ENCODE measurements at places on chromosomes 16 and 17.

DNA sequence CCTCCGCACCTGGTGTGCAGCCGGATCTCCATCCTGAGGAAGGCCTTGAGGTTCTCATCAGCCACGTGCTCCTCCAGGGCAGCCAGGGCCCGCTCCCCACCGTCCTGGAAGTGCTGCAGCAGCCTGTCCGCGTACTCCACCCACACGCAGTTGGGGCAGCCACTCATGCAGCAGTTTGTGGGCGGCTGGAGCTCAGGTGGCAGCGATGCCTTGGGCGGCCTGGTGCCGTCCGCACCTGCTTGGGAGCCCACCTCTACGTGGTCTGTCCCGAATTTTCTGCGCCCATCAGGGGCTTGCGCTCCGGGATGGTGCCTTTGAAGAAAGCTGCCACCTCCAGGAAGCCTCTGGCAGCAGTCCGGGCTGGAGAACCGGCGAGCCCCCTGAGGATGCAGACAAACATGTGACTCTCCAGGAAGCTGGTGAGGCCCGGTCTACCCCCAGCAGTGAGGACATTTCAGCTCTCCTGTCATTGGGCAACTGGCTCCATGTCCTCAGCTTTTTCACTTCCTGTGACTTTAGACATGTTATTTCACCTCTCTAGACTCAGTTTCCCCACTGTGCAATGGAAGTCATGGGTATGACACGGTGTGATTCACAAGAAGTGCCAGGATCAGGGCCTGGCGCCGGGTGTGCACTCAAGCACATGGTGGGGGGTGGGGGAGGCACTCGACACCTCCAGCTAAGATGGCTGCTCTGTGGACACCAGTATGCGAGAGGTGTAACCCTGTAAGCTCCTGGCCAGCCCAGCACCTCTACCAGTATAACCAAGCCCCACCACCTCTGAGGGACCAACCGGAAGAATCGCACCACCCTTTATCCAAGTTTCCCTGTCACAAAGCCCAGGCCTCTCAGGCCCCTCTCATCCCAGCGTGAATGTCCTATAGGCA is 957 bp downstream of the OXLD1 start:
- H3K27me3 ChIP-seq: no peaks in the 10 kb centered on the region
- peak overlapping the region; percentile 89 for H3K4me3 ChIP-seq
- no peak overlapping the region for H3K27ac ChIP-seq

- peaks cover 81% of the 10 kb centered on the region for H3K27me3 ChIP-seq
- H3K27ac ChIP-seq: no peak overlapping the region
- no peaks in the 10 kb centered on the region for H3K4me1 ChIP-seq
- H3K36me3 ChIP-seq: no peaks in the 10 kb centered on the region
- H3K4me3 ChIP-seq: no peak overlapping the region
Measured at GRCh38 chr17:49955157-49955556, 13.8 kb upstream of the DLX4 start.

DNA sequence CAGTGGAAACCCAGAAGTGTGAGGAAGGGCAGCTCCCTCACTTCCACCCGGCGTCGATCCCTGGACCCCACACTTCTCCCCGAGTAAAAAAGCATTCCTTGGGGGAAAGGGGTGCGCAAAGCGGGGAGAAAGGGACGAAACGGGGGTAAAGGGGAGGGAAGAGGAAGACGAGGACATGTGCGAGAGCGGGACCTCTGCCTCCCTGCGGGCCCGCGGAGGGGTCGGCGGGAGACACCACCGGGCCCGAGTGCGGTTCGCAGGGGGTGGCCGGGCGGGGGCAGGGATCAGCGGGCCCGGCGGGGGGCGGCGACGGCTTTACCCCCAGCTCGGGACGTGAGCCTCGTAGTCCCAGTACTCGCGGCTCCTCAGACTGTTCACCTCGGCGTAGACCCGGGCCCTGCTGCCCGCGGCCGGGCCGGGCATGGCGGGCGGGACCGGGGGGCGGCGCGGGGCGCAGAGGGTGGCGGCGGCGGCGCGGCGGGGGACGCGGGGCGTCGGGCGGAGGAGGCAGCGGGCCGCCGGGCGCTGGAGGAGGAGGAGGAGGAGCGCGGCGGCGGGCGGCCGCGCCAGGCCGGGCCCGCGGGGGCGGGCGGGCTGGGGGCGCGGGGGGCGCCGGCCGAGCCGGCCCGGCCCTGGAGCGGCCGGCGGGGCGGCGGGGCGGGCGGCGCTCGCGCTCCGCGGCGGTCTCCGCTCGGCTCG is 443 bp downstream of the CSNK2A2 start:
- H3K27ac ChIP-seq: no peak overlapping the region
- H3K4me1 ChIP-seq: no peaks in the 10 kb centered on the region
- no peaks in the 10 kb centered on the region for H3K27me3 ChIP-seq
- H3K36me3 ChIP-seq: peaks cover 11% of the 10 kb centered on the region
- peak overlapping the region; percentile 87 for H3K4me3 ChIP-seq

- H3K4me1 ChIP-seq: no peaks in the 10 kb centered on the region
- H3K36me3 ChIP-seq: no peaks in the 10 kb centered on the region
- H3K27ac ChIP-seq: no peak overlapping the region
- DNase-seq: no peak
Measured at GRCh38 chr16:80619824-80620223, 79.0 kb downstream of the DYNLRB2 start.

GRCh38 chr16:50535506-50536257 is 12.5 kb upstream of the NKD1 start:
- no peak overlapping the region for H3K4me3 ChIP-seq
- no peaks in the 10 kb centered on the region for H3K27me3 ChIP-seq
- no peak overlapping the region for H3K27ac ChIP-seq
- H3K4me1 ChIP-seq: no peaks in the 10 kb centered on the region
- no peak for DNase-seq
- H3K36me3 ChIP-seq: no peaks in the 10 kb centered on the region

- no peaks in the 10 kb centered on the region for H3K36me3 ChIP-seq
- no peak for DNase-seq
- H3K4me3 ChIP-seq: no peak overlapping the region
- H3K27ac ChIP-seq: no peak overlapping the region
- H3K27me3 ChIP-seq: peaks cover 11% of the 10 kb centered on the region
Measured at GRCh38 chr17:31400481-31400950, 9.0 kb downstream of the RAB11FIP4 start.

DNA sequence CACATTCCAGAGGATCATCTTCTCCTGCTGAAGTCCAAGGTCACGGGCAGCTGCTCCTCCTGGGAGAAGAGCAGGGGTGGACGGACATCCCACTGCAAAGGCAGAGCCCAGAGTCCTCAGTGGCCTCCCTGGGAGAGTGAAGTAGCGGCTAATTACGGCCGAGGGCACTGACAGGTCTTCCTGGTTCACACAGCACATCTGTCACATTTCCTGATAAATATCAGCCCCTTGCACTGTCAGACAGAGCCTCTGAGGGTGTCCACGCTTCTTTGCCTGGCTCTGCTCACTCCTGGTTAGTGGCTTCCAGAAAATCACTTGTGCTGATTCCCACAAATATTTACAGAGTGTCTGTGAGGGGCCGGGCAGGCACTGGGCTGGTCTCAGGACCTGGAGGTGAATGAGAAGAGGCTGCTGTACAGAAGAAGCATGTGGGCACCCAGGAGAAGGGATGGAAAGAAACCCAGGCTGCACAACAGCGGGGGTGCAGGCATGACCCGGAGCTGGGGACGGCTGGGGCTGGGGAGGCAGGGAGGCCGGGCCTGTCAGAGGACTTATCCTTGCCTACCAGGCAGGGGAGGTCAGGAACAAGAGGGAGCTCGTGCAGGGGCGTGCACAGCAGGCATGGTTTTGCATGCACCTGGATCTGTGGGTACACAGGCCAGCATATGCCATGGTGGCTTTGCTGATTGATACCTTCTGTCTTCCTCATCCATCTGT is 258.2 kb upstream of the TNRC6C start:
- H3K4me3 ChIP-seq: no peak overlapping the region
- no peaks in the 10 kb centered on the region for H3K36me3 ChIP-seq
- H3K4me1 ChIP-seq: no peaks in the 10 kb centered on the region
- no peak for DNase-seq
- H3K27me3 ChIP-seq: no peaks in the 10 kb centered on the region

DNA sequence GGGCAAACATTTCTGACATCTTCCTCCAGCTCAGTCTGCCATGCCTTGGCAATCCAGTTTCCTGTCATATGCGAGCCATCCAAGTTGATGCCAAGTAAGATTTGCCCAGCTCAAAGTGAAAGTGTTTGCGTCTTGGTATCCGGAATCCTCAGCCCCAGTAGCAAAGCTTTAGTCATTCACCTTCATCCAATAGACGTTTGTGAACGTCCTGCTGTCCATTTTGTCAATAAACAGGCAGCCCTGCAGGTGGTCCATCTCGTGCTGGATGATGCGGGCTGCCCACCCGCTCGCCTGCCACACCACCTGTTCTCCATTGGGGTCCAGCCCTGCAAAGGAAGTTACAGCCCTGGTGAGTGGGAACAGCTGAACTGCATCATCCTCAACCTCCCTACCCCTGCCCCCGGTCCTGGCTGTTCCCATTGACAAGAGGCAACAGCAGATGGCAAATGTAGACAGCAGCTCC is 1.5 kb downstream of the PDF start:
- no peaks in the 10 kb centered on the region for H3K27me3 ChIP-seq
- no peak for DNase-seq
- H3K36me3 ChIP-seq: peaks cover 14% of the 10 kb centered on the region
- H3K27ac ChIP-seq: no peak overlapping the region
- peaks cover 19% of the 10 kb centered on the region for H3K4me1 ChIP-seq

DNA sequence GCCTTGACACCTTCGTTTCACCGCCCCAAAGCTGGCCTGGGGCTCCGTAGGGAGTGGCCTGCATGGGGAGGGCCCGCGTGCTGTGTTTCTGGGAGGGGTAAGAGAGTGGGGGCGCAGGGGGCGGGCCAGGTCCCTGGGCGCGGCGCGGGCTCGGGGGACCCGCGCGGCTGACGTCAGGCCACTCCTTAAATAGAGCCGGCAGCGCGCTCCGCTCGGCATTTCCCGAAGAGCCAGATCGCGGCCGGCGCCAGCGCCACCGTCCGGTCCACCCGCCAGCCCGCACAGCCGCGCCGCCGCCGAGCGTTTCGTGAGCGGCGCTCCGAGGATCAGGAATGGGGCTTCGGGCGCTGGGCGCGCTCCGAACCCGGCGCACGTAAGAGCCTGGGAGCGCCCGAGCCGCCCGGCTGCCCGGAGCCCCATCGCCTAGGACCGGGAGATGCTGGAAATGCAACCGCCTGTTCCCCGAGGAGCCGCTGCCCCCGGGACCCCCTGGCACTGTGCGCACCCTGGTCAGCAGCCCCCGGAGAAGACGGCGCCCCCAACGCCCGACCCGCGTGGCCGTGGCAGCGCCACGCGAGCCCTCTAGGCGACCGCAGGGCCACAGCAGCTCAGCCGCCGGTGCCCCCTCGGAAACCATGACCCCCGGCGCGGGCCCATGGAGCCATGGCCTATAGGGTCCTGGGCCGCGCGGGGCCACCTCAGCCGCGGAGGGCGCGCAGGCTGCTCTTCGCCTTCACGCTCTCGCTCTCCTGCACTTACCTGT is at the start of gene HS3ST2:
HS3ST2 (plus strand) TSS at position 215 of the 763 bp plus-strand sequence; CDS start at position 664, 449 bp downstream.
- no peak within 1 kb of the TSS for H3K4me3 ChIP-seq
- no peak within 1 kb of the TSS for H3K27ac ChIP-seq
- H3K27me3 ChIP-seq: no peaks in the 10 kb centered on the region
- no peaks in the 10 kb centered on the region for H3K36me3 ChIP-seq
- peaks cover 10% of the 10 kb centered on the region for H3K4me1 ChIP-seq

DNA sequence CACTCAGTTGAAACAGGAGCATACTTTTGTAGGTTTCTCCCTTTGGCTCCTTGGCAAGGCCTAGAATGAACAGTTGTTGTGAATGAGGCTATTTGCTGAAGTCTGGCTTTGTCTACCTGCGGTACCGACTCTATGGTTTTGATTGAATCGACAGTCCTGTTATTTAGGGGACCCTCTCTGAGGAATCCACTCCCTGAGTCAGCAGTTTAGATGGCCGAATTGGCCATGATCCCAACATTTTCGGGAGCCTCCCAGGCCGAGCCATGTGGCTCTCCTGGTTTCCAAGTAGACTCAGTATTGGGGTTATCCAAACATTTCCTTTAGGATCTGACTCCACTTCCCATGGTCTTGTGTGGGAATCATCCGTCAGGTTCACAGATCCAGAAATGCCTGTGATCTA is 394.8 kb upstream of the MAF start:
- H3K36me3 ChIP-seq: no peaks in the 10 kb centered on the region
- H3K4me3 ChIP-seq: no peak overlapping the region
- no peaks in the 10 kb centered on the region for H3K27me3 ChIP-seq
- DNase-seq: no peak

DNA sequence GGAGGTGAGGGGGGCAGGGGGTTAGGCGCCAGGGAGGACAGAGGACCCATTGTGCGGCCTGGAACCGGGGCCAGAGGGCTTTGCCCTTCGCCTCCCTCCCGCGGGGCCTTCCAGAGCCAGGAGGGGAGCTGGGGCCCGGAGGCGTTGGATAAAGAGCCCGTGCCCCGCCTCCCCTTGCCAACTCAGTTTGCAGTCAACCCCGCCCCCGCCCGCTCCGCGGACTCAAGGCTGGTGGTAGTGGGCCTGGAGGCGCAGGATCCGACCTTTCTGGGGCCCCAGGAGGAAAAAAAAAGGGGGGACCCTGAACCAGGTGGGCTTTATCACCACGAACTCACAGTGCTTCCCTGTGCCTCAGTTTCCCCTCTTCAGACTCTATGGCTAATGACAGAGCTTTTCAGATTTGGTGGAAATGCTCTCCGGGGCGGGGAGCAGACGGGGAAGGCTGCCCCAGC is 2.0 kb upstream of the SPHK1 start:
- H3K4me3 ChIP-seq: peak overlapping the region; percentile 69
- peaks cover 11% of the 10 kb centered on the region for H3K4me1 ChIP-seq
- DNase-seq: no peak
- peaks cover 18% of the 10 kb centered on the region for H3K27me3 ChIP-seq
- H3K36me3 ChIP-seq: no peaks in the 10 kb centered on the region

DNA sequence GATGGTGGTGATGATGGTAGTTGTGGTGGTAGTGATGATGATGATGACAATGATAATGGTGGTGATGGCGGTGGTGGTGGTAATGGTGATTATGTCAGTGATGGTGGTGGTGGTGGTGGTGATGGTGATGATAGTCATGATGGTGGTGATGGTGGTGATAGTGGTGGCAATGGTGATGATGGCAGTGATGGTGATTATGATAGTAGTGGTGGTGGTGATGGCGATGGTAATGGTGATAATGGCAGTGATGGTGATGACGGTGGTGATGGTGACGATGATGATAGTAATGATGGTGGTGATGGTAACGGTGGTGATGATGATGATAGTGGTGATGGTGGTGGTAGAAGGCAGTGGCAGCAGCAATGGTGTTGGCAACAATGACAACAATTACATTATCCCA is 55.3 kb downstream of the RBFOX3 start:
- no peaks in the 10 kb centered on the region for H3K36me3 ChIP-seq
- no peak for DNase-seq
- no peak overlapping the region for H3K4me3 ChIP-seq

DNA sequence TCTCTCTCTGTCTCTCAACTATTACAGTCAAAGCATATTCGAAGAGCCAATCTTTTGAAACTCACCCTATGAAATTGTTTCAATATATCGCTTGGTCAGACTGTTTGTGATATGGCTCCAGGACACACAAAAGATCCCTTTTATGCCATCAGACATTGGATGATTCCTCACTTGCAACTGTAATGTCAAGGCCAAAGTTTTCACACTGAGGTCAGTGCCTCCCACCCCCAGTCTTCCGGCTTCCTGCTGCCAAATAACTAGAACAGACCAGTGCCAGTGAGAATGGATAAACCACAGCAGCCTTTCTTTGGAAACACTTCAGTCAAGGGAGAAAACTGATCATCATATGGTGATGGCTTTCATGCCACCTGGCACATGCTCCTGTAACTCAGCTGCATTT is 321.9 kb upstream of the ZFHX3 start:
- no peaks in the 10 kb centered on the region for H3K27me3 ChIP-seq
- no peak overlapping the region for H3K4me3 ChIP-seq
- H3K4me1 ChIP-seq: no peaks in the 10 kb centered on the region
- H3K27ac ChIP-seq: no peak overlapping the region
- no peak for DNase-seq
